SW 1271 (cell line): ENCODE measurements at places on chromosomes 12 and 14.

GRCh38 chr12:98194591-98194990, 320.8 kb upstream of the TMPO start:
- no peak for DNase-seq

GRCh38 chr14:70140614-70141013, 48.1 kb downstream of the SLC8A3 start:
- no peak for DNase-seq

DNA sequence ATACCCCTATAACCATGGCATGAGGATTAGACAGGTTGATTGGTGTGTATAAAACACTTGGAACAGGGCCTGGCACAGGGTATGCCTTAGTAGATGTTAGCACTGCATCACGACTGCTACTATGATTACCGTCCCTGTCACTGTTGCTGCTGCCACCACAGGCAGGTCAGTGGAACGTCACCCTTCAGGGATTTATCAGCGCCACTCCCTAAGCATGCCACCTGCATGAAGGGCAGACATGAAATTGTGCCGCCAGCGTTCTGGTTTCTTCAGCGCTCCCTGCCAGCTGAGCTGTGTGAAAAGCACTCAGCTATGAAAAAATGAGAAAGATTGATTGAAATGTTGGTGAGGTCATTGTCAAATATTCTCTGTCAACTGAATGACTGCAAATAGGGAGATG, 477.0 kb downstream of the DPF3 start:
- DNase-seq, result no peak

GRCh38 chr12:127401536-127401935, 865.4 kb upstream of the TMEM132C start:
- no peak for DNase-seq

GRCh38 chr12:115871714-115872113, 405.8 kb downstream of the MED13L start:
- peak; percentile 47 for DNase-seq

DNA sequence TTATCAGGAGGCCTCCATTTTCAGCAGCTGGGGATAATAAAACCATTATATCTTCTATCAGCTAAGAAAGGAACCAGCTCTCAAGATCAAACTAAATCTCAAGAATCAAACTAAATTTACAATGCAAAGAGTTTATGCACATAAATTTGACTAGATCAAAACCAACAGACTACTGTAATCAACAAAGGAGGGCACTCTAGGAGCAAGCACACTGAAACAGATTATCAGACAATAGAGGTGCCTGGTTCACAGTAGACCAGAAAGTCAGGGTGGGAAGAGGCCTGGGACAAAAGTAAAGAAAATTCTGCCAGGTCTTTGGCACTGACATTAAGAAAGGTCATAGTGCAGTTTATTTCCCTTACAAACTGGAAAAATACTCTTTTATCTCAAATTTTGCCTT, 61.0 kb downstream of the HECTD4 start:
- DNase-seq, result no peak

- no peak for DNase-seq
These were observed 56.3 kb upstream of the KCNA5 start for GRCh38 chr12:4987076-4988046.

DNA sequence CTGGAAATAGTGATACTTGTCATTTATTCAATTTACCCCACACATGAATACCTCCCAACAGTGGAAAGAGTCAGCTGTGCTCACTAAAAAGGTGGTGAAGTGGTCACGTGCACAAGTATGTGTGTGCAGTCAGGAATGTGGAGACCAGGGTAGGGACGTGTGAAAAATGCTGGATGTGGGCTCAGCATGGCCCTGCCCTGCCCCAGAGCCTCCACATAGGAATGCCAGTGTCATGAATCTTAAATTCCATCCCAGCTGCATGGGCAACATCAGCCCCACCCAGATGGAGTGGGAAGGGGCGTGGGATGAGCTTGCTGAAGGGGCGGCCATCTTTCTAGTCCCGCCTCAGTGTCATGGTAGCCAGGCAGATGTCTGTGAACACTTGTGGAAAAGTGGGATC, 87.7 kb downstream of the C12orf75 start:
- DNase-seq, result peak; percentile 1

GRCh38 chr12:79560225-79560889, 130.4 kb downstream of the PAWR start:
- DNase-seq, result no peak
